ENCODE measurements at places on chromosomes 6 and 20.

DNA sequence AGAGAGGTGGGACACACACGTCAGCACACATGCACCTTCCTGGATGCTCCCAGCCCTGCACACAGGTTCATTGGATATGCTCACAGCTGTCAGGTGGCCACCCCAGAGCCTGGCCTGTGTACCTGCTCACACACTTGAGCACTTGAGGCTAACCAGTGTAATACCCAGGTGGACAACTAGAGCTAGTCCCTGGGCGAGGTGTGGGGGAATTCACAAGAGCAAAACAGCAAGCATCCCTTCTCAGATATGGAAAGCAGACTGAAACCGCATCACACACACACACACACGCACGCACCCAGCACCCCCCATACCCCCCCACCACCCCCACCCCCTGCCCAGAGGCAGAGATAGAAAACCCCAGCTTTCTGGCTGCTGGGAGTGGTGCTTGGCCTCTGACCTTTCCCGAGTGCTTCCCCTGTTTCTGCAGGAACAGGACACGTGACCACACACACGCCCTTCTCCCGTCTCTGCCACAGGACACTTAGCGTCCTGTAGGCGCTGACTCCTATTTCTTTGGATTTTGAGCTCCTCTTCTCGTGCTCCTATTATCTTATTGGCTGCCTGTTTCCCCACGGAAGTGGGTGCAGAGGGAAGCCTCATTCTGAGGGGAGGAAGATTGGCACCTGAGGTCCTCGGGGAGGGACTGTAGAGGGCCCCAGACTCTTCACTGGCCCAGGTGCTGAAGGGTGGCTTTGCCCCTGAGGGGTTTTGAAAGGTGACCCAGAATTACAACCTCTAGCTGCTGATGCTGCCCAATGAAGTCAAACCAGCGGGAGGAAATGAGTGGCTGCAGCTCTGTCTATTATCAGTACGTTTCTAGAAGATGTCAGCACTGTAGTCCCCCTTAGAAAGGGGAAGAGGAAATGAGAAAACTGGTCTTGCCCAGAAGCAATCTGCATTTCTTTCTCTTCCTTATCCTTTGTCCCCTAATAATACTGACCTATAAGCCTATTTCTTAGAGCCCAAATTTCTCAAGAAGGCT lies 65.8 kb downstream of the SYTL3 start:
- no peak for DNase-seq

DNA sequence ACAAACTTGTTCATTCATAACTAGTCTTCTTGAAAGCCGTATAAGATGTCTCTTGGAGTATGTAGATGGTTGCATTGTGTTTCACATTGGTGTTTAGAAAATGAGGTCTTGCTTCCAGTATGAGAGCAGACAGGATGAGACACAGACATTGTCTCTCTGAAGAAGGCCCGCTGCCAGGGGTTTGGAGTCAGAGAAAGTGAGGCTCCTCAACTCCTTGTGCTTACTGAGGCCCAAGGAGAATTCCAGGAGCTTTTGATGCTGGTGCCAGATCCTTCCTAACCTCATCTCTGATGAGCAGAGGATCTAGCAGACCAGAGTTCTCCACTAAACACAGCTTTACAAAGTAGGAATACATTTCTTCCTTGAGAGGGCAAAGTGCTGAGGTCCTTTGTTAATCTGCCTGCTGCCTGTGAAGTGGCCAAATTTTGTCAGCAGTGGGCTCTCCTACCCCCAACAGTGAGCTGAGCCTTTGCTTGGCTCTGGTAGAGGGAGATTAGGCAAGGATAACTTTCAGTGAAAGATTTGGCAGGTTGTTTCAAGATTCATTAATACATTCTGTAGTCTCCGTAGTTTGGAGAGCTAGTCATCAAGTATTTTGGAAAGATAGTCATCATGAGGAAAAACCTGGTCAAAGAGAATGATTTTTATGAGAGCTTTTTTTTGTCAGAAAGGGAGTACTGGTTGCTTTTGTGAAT lies 9.7 kb downstream of the MAPRE1 start:
- DNase-seq = no peak

DNA sequence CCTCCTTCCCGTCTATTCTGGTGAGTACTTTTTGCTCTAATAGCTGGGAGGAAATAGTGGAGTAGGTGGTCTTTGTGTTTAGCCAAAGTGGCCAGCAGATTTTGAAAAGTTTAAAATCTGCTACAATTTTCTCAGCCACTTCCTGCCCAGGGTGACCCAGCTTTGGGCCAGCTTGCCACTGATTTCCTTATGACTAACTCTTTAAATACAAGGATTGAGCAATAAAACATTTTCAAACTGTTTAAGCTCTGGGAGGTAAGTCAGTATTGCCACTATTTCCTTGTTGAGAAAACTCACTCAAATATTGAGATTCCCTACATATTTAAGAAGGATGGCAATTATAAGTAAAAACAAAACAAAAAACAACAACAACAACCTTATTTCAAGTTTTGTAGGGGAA lies 54.5 kb downstream of the TRMT11 start:
- DNase-seq = no peak

- DNase-seq = no peak
Observed at GRCh38 chr6:4806337-4806725, 30.1 kb downstream of the CDYL start.

GRCh38 chr6:31945507-31946369 lies at the start of gene CFB:
TSS of gene CFB (plus strand) at chr6:31946095. CDS start at chr6:31946222, 127 bp downstream.
- no peak for DNase-seq

GRCh38 chr6:50681213-50681824 lies 32.0 kb upstream of the TFAP2D start:
- no peak for DNase-seq

- DNase-seq = no peak
Observed at GRCh38 chr6:99353126-99353525, 3.7 kb upstream of the FAXC start.

DNA sequence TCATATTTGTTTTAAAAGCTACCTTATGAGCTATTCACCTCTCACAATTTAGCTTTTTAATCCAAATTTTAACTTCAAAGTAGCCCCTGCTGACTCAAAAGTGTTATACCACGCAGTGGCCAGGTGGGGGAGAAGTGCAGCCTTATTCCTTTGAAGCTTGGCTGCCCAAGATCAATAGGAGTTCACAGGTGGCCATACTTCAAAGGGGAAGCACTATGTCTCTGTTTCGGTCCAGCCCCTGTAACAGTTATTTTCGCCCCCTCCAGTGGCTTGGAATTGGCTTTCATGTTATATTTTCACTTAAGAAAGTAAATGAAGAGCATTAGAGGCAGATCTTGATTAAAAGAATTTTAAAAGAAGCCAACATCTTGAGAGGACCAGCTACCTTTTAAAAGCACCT lies 608.4 kb downstream of the EPHA7 start:
- no peak for DNase-seq

- no peak for DNase-seq
Observed at GRCh38 chr20:48930878-48931277, 9.4 kb downstream of the ARFGEF2 start.

- DNase-seq = no peak
Observed at GRCh38 chr6:150857062-150857944, 8.2 kb upstream of the MTHFD1L start.

- no peak for DNase-seq
Observed at GRCh38 chr20:49400410-49400809, 82.1 kb downstream of the KCNB1 start.

GRCh38 chr20:13147971-13148370 lies 73.1 kb upstream of the ISM1 start:
- no peak for DNase-seq

DNA sequence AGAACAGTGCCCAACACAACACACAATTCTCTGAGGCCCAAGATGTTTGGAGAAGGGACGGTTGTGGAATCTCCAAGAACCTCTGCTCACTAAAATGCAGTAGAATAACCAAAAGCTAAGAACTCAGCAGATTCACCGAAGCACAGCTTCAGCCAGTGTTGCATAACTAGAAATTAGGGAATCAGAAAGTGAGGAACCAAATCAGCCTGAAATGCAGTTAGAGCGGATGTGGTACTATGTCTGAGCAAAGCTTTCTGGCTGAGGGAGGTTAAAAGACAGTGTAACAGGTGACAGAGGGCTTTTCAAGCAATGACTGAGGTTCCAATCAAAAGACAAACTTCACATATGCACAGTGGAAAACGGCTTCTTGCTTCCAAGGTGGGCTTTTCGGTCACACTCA lies 197.9 kb upstream of the KCNK16 start:
- DNase-seq = no peak

- no peak for DNase-seq
Observed at GRCh38 chr20:19786311-19786710, 28.3 kb downstream of the RIN2 start.

DNA sequence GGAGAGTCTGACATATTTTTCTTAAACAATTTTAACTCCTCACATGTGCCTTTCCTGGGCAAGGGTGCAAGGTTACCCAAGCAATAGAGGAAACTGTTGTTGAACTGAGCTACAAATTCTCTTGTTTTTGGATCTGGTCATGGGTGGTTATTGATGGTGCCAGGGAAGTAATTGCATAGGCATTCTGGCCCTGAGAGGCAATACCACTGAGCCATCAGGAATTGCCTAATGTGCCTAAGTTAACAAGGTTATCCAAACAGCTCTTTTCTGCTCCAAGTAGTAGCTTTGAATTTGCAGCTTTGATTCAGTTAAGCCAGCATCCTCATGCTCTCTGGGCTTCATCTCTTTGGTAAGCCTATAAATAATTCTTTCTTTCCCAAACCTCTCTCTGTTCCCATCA lies 266.0 kb upstream of the BTBD3 start:
- no peak for DNase-seq

GRCh38 chr20:19815553-19815991 lies 57.5 kb downstream of the RIN2 start:
- DNase-seq = no peak

- no peak for DNase-seq
Observed at GRCh38 chr6:137808191-137808590, 58.9 kb upstream of the TNFAIP3 start.

DNA sequence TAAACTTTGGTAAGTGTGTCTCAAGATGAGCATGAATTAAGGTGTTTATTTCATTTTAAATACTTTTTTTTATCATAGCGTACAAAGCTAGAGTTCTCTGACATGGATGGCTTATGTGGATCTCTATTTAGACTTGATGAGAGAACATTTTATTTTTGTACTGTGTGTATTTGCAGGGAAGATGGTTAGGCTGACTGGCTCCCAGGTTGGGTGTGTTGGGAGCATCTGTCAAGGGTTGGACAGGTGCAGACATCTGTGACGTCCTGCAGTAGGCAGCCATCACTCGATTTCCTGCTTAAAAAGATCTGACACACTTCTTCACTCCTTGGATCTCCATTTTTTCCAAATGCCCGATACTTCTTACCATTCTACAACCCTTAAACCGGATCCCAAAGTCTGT lies 221.9 kb upstream of the QKI start:
- DNase-seq = no peak

- DNase-seq = no peak
Observed at GRCh38 chr20:14193885-14194284, 143.5 kb downstream of the FLRT3 start.

- DNase-seq = no peak
Observed at GRCh38 chr20:49712118-49712517, 1.6 kb downstream of the B4GALT5 start.

DNA sequence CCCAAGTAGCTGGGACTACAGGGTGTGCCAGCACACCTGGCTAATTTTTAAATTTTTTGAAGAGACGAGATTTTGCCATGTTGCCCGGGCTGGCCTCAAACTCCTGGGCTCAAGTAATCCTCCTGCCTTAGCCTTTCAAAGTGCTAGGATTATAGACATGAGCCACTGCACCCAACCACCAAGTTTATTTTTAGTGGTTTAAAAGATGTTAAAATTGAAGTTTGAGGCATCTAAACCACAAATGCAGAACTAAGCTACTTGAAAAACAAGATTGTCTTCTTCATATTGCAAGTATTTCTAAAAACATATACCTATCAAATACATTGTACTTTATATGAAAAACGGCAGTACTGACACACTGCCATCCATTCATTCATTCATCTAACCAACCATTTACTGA lies 31.6 kb downstream of the WASF1 start:
- no peak for DNase-seq

- DNase-seq = no peak
Observed at GRCh38 chr6:106101466-106101865, 15.3 kb downstream of the PRDM1 start.

GRCh38 chr20:10949930-10950783 lies 276.4 kb upstream of the JAG1 start:
- no peak for DNase-seq

DNA sequence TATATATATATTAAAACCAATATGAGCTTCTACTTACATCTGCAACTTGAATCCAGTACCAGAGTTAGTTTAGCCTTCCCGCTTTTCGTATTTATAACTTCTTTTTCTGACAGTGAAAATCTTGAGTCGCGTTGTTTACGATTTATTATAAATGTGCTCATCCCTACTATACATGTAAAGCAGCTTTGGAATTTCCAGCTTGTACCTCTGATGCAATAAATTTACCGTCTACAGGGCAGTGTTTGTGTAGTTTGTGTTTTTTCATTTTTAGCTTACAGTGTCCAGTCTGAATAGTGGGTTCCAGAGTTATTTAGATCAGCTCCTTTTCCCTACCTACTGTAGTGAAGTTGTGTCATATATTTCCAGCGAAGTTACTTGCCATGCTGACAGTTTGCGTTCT lies 66.3 kb downstream of the TIAM2 start:
- no peak for DNase-seq

DNA sequence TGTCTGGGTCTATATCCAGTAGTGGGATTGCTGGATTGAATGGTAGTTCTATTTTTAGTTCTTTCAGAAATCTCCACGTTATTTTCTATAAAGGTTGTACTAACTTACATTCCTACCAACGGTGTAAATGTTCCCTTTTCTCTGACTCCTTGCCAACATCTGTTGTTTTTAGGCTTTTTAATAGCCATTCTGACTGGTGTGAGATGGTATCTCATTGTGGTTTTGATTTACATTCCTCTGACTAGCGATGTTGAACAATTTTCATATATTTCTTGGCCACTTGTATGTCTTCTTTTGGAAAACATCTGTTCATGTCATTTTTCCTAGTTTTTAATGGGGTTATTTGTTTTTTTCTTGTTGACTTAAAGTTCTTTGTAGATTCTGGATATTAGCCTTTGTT lies 99.3 kb downstream of the BMP2 start:
- no peak for DNase-seq

- DNase-seq = no peak
Observed at GRCh38 chr6:35368038-35368887, 25.9 kb downstream of the PPARD start.

DNA sequence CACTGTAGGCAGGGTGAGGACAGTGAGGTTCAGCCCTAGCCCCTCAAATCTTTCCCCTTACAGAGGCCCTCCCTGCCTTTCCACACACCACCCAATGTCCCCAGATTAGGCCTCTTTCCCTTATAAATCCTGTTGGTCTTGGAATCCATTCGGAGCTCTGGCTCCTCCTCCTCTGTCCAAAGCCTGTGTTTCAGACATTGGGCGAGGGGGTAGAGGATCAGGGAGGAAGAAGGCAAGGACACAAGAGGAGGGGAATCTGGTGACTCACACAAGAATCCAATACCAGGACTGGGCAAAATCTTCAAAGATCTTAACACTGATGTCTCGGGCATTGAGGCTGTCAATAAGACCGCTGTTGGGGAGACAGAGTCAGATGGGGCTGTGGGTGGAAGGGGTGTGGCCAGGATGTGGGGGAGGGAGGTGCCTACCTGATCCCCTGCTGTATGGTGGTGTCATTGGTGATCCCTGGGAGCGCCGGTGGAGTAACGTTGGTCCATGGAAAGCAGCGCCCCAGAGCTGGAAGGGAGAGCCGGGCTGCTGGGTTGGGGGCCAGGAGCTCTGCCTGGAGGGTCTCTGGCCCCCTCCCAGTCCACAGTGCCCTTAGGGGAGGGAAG lies 7.6 kb downstream of the SLC44A4 start:
- DNase-seq = no peak

Measured in cortex of kidney (tissue), 1 donor.